ENCODE measurements at places on chromosomes 2 and 18.

GRCh38 chr2:126503476-126503875, 152.5 kb upstream of the GYPC start:
- DNase-seq = no peak

DNA sequence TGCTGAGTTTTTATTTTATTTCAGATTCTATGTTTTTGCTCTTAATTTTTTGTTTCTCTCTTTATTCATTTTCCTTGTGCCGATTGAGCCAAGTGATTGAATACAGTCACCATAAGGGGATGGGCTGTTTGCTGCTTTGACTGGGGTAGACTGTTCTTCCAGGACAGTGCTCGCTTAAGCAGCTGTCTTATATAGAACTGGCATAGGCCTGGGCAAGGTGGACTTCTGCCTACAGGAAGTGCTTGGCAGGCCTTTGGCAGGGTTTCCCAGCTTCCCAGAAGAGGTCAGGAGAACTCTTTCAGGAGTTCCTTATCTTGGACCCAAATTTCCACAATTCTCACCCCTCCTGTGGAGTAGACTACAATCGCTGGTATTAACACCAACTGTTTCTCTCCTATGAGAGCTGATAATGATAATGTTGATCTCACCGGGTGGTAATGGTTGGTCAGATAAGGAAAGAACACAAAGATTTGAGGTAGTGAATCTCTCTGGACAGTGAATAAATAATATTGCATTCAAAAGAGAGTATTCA, 207.5 kb upstream of the ST6GAL2 start:
- no peak for DNase-seq

DNA sequence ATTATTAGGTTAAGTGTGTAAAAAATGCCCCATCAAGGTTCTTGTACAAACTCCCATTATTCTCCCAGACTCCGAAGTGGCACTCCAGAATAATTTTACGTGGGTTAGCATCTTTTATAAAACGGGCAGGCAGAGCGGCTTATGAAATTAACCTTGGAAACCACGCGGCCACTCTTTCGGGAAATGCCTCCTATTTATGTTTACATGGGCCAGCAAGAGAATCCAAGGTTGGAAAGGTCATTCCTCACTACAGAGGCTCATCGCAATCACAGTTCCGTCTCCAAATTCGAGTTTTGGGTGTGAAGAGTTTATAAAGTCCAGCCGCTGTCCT, 1.2 kb upstream of the IMPA2 start:
- no peak for DNase-seq

- no peak for DNase-seq
These were observed 4.1 kb downstream of the LDAH start for GRCh38 chr2:20818820-20819219.
